ENCODE measurements at places on chromosomes 2 and 18.

DNA sequence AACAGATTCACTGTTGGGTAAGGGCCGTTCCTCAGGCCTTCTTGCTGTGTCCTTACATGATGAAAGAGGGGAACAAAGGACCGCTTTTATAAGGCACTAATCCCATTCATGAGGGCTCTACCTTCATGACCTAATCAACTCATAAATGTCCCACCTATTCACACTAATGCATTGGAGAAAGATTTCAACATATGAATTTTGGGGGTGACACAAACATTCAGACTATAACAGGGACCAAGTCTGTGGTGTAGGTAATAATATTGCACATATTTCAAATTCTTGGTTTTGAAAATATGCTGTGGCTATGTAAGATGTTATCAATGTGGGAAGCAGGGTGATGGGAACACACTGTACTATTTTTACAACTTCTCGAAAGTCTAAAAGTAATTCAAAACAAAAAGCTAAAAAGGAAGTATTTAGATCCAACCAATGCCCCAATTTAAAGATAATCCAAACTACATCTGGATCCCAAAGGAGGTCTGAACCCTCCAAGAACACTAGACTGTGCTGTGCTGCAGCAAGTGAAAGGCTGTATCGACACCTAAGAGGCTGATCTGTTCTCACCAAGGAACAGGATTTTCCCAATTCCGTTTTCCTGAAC lies 82.4 kb upstream of the TGIF1 start:
- peak; percentile 1 for DNase-seq

GRCh38 chr2:10794876-10795275 lies 17.7 kb downstream of the PDIA6 start:
- DNase-seq, result no peak

GRCh38 chr2:41194230-41194629 lies 742.3 kb upstream of the SLC8A1 start:
- no peak for DNase-seq

GRCh38 chr2:46161315-46161714 lies 135.9 kb upstream of the EPAS1 start:
- DNase-seq, result no peak

- peak; percentile 28 for DNase-seq
Observed at GRCh38 chr2:68425503-68425902, 41.6 kb downstream of the FBXO48 start.

- DNase-seq, result no peak
Observed at GRCh38 chr18:78238404-78239089, 741.1 kb upstream of the SALL3 start.

GRCh38 chr2:101238930-101239759 lies 13.5 kb upstream of the CNOT11 start:
- peak; percentile 58 for DNase-seq

GRCh38 chr2:96138179-96139145 lies at the start of gene ASTL:
ASTL (minus strand) TSS chr2:96138502; CDS start chr2:96138436, 66 bp downstream.
- no peak for DNase-seq

DNA sequence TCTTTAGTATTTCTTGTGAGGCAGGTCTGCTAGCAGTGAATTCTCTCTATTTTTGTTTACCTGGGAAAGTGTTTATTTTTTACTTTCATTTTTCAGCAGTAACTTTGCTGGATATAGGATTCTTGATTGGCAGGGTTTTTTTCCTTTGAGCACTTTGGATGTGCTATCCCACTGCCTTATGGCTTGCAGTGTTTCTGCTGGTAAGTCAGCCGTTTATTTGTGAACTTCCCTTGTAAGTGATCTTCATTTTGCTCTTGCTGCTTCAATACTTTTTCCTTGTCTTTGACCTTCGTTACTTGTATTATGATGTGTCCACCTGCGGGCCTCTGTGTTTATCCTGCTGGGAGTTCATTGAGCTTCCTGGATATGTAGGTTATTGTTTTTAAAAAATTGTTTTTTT lies 54.7 kb downstream of the SLC66A2 start:
- DNase-seq, result no peak

DNA sequence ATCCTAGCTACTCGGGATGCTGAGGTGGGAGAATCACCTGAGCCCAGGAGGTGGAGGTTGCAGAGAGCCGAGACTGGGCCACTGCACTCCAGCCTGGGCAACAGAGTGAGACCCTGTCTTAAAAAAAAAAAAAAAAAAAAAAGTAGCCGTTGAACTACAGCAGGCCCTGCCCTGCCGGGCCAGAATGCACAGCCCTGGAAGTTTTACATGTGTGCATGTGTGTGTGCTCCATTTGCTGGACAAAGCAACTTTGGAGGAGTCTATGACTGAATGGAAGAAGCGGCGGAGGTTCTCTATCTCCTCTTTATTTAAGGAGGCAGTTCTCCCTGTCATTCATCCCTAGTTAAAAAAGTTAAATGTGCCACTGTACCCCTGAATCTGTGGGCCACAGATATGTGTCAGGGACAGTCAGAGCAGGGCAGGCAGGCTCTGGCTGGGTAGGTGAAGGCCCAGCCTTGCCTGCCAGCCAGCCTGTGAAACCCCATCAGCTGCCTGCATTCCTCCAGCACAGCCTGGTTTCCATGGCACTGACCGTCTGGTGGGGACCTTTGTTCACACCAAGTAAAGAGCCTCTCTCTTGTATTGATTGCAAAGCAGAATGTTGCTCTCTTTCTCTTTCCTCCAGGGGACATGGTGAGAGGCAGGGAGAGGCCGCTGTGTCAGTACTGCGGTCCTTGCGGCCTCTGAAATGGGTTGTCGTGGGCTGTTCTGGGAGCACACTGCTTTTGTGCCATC lies 10.9 kb downstream of the LIPG start:
- DNase-seq, result no peak

DNA sequence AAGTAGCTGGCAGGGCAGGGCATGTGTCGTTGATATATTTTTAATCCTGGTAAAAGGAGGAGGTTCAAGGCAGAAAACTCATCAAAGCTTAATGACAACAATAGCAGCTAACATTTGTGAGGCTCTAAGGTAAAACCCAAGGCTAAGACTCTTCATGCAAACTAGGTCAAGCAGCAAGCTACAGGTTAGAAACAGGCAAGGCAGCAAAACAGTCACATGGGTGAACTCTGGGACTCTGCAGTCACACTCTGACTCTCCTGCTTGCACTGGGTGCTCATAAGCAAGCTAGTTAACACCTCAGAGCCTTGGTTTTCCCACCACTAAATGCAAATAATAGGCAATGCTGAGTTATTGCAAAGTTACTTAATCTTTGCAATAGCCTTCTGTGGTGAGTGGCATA lies 7.9 kb downstream of the IL1RN start:
- no peak for DNase-seq

DNA sequence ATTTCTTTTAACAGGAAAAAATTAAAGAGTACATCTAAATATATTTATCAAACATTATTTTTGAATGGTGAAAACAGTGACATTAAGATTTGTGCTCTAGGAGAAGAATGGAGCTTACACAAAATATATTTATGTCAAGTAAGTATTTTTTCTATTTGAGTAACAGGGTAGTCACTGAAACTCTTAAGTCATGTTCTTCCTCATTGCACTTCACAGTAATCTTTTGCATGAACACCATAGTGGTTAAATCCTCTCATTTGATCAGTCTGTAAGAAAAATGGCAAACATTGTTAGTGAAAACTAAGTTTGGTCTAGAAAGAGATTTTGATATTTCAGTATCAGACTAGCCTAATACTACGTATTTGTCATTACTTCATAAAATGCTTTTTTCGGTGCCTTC lies 8.1 kb downstream of the GMCL1 start:
- peak; percentile 22 for DNase-seq

GRCh38 chr2:74725287-74725686 lies 71.2 kb downstream of the SEMA4F start:
- DNase-seq, result no peak

DNA sequence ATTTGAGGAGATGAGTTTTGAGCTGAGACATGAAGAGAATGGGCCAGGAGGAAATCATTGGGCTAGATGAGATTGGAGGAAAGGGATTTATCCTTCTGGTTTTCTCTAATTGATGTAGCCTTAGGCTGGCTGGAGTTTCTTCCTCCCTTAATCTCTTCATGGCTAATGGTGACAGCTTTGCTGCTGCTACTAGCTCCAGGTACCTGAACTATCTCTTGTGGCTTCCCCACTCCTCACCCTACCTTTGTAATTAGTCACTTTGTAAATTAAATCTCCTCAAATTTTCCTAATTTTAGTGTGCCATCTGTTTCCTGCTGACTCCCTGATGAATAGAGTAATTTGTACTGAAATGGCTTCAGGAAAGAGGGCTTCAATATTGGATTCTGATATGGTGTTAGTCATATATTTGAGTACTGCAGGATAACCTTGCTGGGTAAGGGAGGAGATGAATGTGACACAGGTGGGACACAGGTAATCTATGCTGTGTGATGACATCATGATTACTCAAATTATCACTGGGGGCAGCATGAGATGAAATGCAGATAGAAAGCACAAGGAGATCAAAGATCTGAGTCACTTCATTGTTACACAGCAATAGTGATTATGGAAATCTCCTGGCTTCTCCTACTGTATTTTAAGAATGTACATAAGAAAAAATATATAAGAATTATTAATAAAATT lies 1134.1 kb upstream of the DDX18 start:
- no peak for DNase-seq

DNA sequence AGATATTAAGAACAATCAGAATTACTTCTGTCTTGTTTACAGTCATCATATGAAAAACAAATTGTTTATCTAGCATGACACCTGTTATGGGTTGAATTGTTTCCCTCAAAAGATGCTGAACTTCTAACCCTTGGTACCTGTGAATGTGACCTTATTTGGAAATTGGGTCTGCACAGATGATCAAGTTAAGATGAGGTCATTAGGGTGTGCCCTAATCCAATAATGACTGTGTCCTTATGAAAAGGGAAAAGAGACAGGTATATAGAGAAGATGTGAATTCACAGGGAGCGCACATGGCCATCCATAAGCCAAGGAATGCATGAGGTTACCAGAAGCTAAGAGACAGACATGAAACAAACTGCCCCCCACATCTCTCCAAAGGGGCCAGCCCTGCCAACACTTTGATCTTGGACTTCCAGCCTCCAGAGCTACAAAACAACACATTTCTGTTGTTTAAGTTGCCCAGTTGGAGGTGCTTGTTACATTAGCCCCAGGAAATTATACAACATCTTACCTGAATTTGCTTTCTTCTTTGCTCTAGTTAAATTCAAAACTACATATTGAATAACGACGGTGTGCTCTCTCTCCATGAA lies 2.3 kb upstream of the HPCAL1 start:
- no peak for DNase-seq

DNA sequence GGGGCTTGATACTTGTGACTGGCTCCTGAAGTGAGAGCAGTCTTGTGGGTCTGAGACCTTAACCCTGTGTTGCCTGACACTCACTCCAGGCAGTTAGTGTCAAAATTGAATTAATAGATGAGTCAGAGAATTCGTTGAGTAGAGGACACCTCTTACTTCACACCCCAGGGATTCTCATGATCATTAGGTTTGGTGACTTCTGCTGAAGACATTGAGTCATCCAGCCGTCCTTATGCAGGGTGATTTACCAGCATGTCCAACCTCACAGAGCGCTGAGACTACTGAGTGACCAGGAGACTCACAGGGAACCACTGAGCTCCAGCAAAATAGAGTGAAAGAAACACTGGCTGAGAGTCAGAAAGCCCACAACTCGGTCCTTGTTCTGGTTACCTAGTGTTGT lies 36.0 kb upstream of the EVA1A start:
- DNase-seq, result no peak

- no peak for DNase-seq
Observed at GRCh38 chr2:29123617-29124349, 8.6 kb downstream of the CLIP4 start.

DNA sequence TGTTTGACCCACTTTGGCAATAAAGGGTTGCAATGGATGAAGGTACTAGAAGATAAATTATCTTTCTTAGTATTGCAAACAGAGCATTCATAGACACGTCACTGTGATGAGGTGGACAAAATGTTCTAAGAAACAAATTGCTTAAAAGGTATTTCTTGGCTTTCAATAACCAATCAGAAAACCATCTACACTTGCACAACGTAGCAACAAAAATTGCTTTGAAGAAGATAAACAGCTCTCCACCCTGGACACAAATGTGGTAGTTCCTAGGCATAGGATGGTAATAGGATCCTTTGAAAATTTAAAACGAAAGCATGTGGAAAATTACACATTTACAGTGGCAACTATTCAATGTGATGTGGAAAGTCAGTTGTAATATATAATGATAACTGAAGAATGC lies 439.9 kb upstream of the ETAA1 start:
- no peak for DNase-seq

GRCh38 chr2:232843834-232844233 lies 26.2 kb upstream of the SNORC start:
- no peak for DNase-seq

GRCh38 chr2:26850505-26850904 lies 2.6 kb downstream of the DPYSL5 start:
- DNase-seq, result no peak

- no peak for DNase-seq
Observed at GRCh38 chr2:75356865-75357264, 157.5 kb upstream of the TACR1 start.

DNA sequence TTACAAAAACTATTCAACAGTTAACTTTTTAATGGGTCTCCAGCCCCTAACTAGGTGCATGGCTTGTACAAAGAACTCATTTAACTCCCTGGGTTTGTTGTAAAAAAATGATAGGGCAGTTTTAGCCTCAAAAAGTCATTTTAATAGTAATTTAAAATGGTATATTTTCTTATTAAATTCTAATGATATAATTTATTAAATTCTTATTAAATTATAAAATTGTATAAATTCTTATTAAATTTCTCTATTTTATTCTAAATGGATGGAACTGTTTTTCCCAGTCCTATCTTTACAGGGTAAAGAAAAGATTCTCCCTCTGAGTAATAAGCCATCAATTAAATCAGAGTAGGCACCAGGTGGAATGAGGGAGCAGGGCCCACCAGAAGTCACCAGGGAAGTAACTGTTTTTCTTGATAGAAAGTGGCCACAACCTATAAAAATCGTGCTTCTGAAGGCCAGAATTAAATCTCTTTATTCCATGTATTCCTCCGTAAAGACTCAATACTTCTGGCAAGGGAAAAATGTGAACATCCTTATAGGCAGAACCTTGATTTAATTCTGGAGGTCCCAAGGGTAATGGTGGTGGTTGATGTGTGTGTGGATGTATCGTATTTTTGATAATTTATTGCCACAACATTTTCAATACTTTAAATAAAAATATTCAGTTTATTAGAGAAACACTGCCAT lies 814 bp downstream of the FKBP7 start:
- no peak for DNase-seq

DNA sequence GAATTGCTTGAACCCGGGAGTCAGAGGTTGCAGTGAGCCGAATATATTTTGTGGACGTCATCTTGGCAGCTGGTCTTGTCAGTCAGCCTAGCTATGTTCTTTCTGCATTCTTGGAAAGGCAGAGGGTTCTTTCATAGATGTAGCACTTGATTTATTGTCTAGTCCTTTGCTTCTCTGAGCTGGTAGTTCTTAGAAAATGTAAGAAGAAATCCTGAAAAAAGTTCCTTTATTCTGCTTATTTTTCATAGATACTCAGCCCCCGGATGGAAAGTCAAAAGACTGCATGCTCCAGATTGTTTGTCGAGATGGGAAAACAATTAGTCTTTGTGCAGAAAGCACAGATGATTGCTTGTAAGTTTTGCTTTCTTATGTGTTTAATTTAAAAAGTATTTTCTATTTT lies 21.3 kb downstream of the PLEKHB2 start:
- DNase-seq, result no peak

GRCh38 chr2:162328424-162329157 lies 10.1 kb upstream of the IFIH1 start:
- DNase-seq, result no peak

- no peak for DNase-seq
Observed at GRCh38 chr2:86675511-86676015, 44.5 kb upstream of the RMND5A start.

All from MV-4-11 (cell line).